ENCODE measurements at places on chromosomes 1 and 21. TPM values are rescaled to one million over a fixed set of nuclear protein-coding genes. Genes with fewer than 3 reads are reported as not detected.

- DNase-seq = no peak
Measured at GRCh38 chr21:34935452-34935851, 113.7 kb downstream of the RUNX1 start.

DNA sequence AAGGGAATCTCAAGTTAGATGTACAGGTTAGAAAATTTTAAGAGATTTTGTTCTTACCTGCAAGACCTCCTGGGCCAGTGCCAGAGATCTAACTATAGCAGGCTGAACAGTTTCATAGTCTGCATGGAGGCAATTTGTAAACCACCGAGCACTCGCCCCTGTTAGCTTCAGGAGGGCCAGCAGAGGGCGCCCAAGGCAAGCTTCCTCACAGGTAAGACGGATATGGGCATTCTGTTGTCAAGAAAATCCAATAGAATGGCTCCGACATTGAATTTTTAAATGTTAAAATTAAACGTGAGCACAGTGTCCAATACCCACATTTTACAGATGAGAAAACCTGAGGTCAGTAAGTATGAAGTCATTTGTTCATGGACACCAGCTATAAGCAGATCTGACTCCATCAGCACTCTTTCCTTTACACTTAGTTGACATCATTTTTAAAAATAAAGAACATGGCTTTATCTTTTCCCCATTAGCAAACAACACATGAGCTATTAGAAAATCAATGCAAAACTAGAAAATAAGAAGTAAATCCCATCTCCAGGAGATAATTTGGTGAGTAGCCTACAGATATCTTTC lies 2.2 kb downstream of the REG4 start:
- peak; percentile 13 for DNase-seq

GRCh38 chr1:24168245-24168644 lies 18.8 kb downstream of the IFNLR1 start:
- no peak for DNase-seq

DNA sequence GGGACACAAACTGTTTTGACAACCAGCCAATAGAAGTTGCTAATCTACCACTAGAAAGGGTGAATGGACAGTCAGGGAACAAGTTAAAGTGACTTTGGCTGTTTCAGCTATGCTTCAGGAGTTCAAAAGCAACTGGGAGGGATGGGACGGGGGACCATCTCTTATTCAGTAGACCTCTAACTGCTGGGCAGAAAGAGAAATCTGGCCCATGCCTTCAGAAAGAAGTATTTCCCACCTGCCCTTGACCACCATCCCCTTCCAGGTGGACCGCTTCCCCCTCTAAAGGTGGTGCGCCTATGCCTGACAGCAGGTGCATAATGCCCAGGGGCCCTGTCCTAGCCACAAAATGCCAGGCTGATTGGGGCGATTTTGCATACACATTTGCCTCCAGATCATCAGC lies 5.2 kb downstream of the ITPKB start:
- DNase-seq = no peak

GRCh38 chr1:23594927-23595353 lies 35.6 kb upstream of the ID3 start:
- no peak for DNase-seq

- no peak for DNase-seq
Measured at GRCh38 chr1:158328426-158328825, 2.9 kb downstream of the CD1B start.

DNA sequence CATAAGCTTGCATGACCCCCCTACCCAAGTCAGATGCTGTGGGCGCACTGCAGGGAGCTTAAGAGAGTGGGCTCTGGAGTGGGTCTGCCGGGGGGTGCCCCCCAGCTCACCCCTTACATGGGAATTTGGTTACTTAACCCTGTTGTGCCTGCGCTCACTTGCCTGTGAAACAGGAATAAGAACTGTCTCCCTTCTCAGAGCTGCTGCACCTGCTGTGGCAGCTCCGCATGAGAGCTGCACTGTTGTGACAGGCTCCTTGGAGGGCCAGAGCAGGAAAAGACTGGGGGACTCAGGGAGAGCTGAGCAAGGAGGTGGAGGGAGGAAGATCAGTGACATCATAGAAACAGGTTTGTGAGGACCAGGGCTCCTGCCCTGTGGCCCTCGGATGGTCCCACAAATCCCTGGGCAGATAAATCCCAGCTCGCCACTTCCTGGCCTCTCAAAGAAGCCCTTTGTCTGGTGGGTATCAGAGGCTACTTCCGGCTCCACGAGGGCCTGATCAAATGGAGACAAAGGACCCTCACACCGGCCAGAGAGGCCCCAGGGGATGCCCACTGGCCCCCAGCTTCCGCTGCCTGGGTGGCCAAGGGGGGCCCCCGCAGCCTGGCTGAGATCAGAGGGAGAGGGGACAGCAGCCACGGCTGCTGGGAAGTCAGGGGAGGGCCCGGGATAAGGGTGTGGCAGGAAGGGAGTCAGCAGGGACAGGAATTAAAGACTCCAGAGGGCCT lies 28.9 kb upstream of the LAPTM5 start:
- no peak for DNase-seq

DNA sequence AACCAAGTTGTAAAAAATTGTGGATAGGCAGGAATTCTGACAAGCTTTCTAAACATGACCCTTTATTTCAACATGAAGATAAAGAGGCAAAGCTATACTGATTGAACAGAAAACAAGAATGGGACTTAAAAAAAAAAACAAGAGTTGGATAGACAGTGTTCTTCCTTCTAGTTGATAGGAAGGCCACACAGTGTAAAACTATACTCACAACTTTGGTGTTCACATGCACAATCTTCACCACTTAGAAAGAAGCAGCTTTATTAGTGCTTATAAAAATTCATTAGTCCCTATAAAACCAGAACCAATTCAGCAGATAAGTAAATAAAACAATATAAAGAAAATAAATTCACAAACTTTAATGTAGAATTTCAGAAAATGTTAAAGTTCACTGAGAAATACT lies 101.8 kb downstream of the AKT3 start:
- no peak for DNase-seq

GRCh38 chr1:200625381-200625824 lies 4.9 kb upstream of the KIF14 start:
- no peak for DNase-seq

GRCh38 chr21:32516756-32517649 lies 68.3 kb downstream of the TCP10L start:
- no peak for DNase-seq

GRCh38 chr1:62530516-62531154 lies 66.7 kb upstream of the ANGPTL3 start:
- peak; percentile 14 for DNase-seq

DNA sequence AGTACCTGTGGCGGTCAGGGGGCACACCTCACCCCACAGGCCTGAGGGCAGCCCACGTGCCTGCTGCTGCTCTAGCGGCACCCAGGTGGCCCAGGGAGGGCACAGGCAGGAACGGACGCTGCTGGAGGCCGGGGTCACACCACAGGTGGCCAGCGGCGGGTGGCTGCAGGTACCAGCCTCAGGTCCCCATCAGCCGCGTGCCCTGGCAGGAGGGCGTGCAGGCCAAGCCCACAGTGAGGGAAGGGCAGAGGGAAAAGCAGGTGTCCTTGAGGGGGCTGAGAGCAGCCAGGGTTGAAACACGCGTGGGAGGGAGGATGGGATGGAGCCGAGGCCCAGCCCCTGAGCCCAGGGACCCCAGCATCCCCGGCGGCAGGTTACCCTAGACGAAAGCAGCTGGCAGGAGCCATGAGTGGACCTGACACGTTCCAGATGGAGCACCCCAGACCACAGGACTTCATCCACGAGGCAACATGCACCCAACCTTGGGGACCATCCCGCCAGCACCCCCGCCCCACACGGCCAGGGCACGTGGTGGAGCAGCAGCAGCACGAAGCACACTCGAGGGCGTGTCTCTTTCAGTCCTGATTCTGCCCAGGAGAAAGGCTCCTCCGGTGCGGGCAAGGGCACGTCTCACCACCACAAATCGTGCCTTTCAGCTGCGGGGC lies 3.7 kb downstream of the SLC19A1 start:
- DNase-seq = no peak

- no peak for DNase-seq
Measured at GRCh38 chr1:166855558-166855957, 16.3 kb downstream of the POGK start.

GRCh38 chr1:1986451-1987141 lies 17.0 kb downstream of the CFAP74 start:
- DNase-seq = no peak

The ATP1A2 gene
- 45.7 TPM for total RNA-seq

The ZNF593OS gene
- not detected for total RNA-seq

The SMIM1 gene
- not detected for total RNA-seq

The C1orf94 gene
- under 0.01 TPM for total RNA-seq

The RRP1B gene
- total RNA-seq = 21.6 TPM

Data from frontal cortex (tissue), 4 donors.